Stimulated activated CD4-positive, alpha-beta T cell treated with anti-CD3 and anti-CD28 coated beads, Interleukin-15, amount 100 ng/mL, for 48 hours (primary cell): ENCODE measurements at places on chromosomes 4 and X.

DNA sequence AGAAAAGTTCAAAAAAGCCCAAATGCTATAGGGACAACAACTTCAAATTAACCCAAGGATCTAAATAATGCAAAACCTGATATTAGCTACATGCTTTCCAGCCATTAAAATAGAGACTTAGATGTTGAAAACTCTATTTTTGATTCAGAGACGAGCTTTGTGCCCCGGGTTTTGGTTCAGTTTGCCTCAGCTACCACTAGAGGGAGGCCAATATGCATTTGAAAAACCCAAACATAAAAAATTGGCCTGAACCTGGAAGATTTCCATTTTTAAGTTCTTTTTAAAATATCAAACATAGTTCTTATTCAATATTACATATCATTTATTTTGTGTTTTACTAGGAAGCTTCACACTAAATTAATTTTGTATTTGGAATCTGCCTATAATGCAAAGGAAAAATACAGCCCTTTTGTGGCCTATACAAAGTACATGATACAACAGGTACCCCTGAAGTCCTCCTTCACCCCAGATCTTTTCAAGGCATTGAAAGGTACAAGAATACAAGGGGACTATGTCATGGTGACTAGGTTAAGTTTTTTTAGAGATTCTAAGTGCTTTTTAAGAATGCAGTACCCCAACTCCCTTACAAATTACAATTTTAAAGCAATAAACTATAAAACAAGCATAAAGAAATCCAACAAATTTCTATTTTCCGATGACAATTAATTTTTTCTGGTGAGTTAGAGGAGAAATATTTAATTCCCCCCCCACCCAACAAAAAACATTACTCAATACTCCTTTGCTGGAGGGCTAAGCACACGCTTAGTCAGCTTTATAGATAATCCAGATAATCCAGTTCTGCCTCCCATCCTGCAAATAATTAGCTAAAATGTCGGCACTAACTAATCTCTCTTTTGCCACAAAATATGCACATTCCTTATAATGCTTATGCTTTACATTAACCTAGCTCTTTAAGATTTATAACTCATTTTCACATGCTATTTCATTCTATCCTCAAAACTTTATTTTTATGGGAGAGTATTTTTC lies 97.7 kb upstream of the PTPN13 start:
- DNase-seq, result no peak

DNA sequence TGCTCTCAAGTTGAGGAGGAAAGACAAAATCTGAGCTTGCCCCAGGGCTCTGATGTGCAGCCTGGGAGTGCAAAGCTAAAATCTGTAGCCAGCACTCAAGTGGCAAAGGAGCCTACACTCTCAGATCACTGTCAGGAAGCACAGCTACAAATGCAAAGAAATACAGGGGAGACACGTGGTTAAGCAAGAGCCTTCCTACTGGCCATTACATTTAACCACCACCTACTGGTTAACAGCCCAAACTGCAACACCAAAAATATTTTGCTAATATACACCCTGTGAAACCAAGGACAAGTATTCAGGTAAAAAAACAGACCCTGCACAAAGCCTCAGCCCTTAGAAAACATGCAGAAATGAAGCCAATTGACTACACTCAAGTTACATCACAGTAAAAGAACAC lies 170.4 kb upstream of the FGF16 start:
- DNase-seq, result no peak

GRCh38 chrX:63664741-63665140 lies 120.3 kb downstream of the ARHGEF9 start:
- DNase-seq, result no peak

DNA sequence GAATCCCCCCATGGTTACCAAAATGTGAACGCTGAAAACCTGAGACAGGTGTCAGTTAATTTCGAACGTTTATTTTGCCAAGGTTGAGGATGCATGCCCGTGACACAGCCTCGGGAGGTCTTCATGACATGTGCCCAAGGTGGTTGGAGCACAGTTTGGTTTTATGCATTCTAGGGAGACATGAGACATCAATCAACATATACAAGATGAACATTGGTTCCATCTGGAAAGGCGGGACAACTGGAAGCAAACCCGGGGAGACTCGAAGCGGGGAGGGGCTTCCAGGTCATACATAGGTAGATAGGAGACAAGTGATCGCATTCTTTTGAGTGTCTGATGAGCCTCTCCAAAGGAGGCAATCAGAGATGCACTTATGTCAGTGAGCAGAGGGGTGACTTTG lies 11.0 kb upstream of the SH3BP2 start:
- no peak for DNase-seq

DNA sequence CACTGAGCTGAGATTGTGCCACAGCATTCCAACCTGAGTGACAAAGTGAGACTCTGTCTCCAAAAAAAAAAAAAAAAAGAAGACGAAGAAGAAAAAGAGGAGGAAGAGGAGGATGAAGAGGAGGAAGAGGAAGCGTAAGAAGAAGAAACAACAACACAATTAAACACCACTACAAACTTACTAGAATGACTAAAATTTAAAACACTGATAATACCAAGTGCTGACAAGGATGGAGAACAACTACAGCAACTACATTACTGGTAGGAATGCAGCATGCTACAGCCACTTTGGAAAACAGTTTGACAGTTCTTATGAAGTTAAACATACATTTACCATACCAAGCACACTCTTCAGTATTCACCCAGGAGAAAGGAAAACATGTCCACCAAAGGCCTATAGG lies 24.1 kb downstream of the LRBA start:
- DNase-seq, result no peak

DNA sequence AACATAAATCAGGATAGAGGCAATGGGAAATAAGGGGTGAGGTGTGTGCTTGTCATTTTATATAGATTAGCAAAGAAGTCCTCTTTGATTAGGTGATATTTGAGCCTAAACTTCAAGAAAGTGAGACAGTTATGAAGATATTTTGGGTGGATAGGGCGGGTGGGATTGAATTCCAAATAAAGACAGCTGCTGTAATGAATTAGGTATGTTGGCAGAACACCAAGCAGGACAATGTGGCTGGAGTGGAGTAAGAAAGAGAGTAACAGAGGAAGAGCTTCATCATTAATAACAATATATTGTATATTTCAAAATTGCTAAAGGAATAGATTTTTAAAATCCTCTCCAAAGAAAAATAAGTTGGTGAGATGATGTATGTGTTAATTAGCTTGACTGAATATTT lies 91.0 kb upstream of the CENPE start:
- DNase-seq, result no peak

- no peak for DNase-seq
These were observed 167.7 kb downstream of the PJA1 start for GRCh38 chrX:68997511-68997910.

DNA sequence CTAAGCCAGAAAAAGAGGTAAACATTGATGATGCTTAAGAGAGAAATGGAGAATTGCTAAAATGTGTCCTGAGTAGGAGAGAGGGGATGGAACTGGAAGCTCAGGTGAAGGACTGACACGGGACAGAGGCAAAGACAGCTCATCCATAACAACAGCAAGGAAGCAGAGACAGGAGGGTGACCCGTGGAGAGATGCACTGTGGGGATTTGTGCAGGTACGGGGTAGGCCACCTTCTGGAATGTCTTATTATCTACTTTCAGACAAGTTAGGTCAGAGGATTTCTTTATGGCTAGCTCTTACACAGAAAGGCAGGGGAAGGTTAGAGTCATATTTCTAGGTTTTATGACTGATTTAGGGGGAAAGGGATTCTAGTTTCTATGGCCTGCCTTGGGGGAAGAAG lies 31.7 kb downstream of the RXFP1 start:
- DNase-seq, result no peak

DNA sequence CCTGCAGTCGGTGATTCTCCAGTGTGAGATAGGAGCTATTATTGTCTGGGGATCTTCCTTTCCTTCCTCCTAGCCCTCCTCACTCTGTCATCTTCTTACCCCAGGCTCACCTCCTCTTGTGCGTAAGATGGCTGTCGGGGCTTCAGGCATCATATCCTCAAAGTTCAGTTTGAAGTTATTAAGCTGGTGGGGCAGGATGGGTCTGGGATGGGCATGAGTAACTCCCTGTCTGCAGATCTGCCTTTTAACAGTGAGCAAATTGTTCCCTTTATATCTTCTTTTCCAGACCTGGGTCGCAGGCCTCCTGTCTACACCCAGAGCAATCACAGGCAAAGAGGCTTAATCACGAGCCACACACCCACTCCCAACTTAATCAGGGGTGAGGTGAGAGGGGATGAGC lies 900 bp upstream of the MTMR1 start:
- no peak for DNase-seq
